ENCODE measurements at places on chromosomes 6 and 20. TPM values are rescaled to one million over a fixed set of nuclear protein-coding genes. Genes with fewer than 3 reads are reported as not detected.

Gene AGER
- total RNA-seq = not detected

Gene ECI2
- 92.1 TPM for total RNA-seq

Gene NRN1
- 47.7 TPM for total RNA-seq

Gene ZDHHC14
- 25.2 TPM for total RNA-seq

Gene JPH2
- 0.38 TPM for total RNA-seq

Gene KHDC1L
- total RNA-seq = not detected

Gene PARD6B
- 0.57 TPM for total RNA-seq

Gene EYA2
- not detected for total RNA-seq

Gene TINAG
- not detected for total RNA-seq

Gene DDX43
- 2.0 TPM for total RNA-seq

Gene LRRC73
- total RNA-seq = 0.65 TPM

Gene MLN
- not detected for total RNA-seq

Gene BCAS1
- total RNA-seq = not detected

Gene LHFPL5
- not detected for total RNA-seq

Gene SSTR4
- not detected for total RNA-seq

All from vein endothelial cell (primary cell).